ENCODE measurements at places on chromosomes 5 and 9.

DNA sequence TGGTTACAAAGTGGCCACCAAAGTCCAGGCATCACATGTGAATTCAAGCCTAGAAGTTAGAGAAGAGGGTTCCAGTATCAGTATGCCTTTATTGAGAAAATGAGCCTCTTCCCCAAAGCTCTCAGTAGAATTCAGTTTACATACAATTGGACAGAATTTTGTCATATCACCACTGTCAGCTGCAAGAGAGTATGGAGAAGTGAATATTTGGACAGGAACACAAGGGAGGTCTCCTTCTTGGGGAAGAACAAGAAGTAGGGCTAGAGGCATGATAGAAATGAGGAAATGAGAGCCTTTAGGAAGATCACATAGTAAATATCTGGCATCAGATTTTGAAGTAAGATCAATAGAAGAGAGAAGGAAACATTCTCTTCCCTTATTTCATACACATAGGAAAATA is 27.8 kb upstream of the VLDLR start:
- no peak for DNase-seq

GRCh38 chr5:16483361-16483760 is 17.8 kb upstream of the ZNF622 start:
- no peak for DNase-seq

DNA sequence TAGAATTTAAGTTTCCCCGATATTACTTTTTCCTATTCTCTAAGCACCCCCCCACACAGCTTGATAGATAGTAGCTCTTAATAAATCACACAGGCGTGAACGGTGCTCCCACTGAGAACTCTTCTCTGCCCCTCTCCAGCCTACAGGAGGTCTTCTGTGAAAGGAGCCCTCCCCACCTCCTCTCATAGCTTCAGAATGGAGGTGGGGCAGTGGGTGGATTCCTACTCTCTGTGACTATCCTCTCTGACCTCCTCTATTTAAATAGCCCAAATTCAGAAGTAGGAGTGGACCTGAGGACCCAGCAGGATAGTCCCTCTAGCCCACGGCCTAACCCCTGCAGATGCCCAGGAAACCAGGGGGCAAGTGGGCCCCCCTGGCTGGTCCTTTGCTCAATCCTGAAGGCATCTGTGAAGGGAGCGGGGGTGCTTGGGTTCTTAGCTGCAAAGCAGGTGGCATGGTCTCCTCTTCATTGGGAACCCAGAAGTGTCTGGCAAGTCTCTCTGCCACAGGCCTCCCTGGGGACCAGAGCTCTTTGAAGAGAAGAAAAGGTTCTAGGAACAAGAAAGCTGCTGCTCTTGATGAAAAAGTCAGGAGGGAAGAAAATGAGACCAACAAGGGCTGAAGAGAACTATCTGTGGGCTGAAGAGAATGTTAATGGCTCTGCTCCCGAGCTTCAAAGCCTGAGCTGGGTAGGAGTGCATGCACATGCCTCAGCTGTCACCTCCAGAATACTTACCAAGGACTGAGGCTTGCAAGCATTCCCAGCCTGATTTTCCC is 21.1 kb upstream of the HSPA9 start:
- DNase-seq, result no peak

GRCh38 chr5:150158170-150158949 is 2.7 kb upstream of the PDGFRB start:
- no peak for DNase-seq

GRCh38 chr9:83106263-83106662 is 43.3 kb upstream of the RASEF start:
- DNase-seq, result no peak

GRCh38 chr9:112422417-112423148 is 42.7 kb downstream of the HSDL2 start:
- no peak for DNase-seq

DNA sequence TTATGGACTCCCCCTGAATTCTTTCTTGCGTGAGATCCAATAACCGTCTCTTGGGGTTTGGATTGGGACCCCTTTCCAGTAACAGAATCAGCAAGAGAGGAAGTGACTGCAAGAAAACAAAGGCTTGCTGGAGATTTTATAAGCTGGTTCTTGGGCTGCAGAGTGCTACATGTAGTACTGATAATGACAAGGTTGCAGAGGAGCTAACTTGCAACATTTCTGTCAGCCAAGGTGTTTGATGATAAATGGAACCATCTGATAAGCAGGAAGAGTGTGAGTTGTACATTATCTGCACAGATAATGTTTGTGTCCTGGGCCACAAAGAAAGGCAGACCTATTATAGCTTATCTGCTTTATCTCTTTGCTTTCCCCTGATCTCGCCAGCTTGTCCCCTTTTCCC is 37.1 kb downstream of the DNAJB5 start:
- no peak for DNase-seq

- DNase-seq, result no peak
These were observed 347.9 kb downstream of the CDH9 start for GRCh38 chr5:26690511-26690910.

DNA sequence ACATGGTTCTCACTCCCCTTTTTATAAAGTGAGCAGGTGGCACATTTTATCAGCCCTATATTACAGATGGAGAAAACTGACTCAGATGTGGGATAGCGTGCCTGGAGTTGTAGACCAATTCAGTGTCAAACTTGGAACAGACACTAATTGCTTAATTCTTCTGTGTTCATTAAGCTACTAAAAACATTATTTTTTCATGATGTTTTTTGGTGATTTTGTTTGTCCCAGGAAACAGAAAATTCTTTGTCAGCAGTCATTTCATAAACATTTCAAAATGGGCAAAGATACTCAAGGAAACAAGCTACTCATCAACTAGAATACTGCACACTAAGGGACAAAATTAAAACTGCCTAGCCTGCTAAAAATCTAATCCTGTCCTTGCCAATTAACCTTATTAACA is 2.2 kb downstream of the ABHD17B start:
- no peak for DNase-seq

GRCh38 chr5:635306-636055 is 23.3 kb downstream of the CEP72 start:
- no peak for DNase-seq

DNA sequence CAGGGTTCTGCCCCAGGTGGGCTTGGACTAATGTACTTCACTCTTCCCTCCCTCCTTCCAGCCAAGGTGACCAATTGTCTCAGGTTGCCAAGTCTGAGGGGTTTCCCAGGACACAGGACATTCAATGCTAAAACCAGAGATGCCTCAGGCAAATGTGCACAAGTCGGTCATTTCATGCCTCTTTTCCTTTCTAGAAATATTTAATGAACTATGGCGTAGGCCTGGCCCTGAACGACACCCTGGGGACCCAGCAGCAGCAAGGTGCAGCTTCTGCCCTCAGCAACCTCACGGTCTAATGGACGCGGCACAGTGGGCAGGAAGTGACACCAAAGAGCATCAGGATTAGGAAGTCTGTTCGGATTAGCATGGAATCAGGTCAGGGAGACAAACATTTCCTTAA is 148.1 kb downstream of the MTX3 start:
- DNase-seq, result peak; percentile 10

GRCh38 chr5:131223751-131224386 is 40.0 kb upstream of the CDC42SE2 start:
- no peak for DNase-seq

DNA sequence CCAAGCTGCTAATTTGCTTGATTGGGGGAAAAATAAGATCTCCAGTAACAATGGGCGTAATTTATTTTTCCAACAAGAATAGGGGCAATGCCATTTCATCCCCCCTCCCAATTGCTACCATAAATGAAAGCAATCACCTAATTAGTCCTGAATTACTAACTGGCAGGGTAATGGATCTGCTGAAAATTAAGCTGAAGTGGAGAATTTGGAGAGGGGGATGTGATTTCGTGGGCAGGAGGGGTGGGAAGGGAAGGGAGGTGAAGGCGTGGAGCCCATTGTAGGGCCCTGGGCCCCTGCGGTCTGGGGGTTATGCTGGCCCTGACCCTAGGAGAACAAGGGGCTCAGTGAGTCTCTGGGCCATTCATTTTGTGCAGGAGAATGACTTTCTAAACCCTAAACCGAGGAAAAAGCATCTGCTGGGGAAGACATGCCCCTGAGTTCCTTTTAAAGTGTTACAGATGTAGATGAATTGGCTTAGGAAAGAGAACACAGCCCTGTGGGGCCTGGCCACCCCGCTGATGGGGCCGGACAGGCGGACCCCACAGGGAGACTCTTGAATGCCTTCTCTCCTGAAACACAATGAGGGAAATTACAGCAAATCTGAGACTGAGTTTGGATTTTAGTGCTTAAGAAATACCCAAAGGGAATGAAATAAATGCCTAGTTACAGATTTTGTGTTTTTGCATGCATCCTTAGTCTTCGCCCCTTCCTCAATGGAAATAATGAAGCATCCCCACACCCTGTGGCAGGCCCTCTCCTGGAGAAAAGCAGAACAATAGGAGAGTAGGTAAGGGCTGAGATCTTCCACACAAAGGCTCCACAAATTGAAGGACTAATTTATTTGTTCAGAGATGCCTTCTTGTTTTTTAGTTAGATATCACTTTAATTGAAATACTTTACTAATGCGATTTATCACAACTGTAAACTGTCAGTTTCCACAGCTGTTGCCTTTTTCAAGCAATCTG is 143.2 kb downstream of the PSAT1 start:
- no peak for DNase-seq

- no peak for DNase-seq
These were observed 184.3 kb downstream of the TSSK1B start for GRCh38 chr5:113250341-113250953.

- no peak for DNase-seq
These were observed 7.0 kb downstream of the DOLK start for GRCh38 chr9:128940271-128940921.

DNA sequence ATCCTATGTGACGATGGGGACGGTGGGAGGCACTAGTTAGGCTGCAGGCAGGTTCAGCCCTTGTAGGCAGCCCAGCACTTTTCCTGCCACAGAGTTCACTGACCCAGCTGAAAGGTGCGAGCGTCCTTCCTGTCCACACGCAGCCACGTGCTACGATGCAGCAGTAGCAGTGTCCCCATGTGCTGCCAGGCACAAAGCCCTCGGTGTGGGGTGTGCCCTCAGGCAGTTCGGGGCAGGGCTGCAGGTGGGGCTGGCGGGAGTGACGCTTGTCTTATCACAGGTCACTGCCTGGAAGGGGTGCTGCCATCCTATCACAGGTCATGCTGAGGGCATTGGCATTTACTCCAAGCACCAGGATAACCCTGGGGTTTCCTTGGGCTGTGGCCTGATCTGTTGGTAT is 46.8 kb upstream of the CLPTM1L start:
- DNase-seq, result no peak

GRCh38 chr5:72066705-72067107 is 40.6 kb upstream of the MAP1B start:
- no peak for DNase-seq

- DNase-seq, result peak; percentile 36
These were observed 73.4 kb upstream of the BOD1 start for GRCh38 chr5:173689737-173690360.

DNA sequence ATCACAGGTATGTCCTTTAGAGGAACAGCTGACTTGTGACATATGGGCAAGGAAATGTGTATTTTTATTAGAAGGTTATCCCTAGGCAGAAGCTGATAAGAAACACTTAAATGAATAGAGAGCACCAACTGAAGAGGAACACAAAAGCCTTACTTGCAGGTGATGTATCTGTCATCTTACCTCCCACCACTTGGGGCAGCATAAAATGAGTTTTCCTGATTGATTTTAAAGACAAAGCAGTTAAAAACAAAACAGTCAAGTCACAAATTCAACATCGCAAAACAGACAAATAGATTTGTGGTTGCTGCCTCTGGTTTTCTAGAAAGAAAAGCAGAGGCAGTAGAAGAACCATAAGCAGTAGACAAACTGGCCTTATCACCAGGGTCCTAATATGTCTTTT is 302.4 kb upstream of the ZNF462 start:
- DNase-seq, result no peak

DNA sequence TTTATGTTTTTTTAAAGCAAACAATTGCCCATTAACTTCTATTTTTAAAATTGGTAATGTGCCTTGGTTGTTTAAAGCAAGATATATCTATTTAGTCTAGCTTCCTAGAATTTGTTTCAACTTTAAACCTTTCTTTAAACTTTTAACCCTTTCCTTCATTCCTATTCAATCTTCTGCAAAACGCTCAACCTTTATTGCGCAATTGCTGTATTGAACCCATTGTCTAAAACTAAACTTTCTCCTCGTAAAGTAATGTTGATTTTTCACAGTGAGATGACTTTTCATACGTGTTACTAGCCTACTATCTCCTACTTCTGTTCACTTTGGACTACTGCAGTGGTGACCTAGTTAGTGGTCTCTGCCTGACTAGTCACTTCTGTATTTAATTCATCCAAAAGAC is 63.3 kb downstream of the SMC5 start:
- DNase-seq, result no peak

GRCh38 chr9:3969590-3970260 is 330.1 kb downstream of the GLIS3 start:
- no peak for DNase-seq

- no peak for DNase-seq
These were observed 989.8 kb downstream of the TLE1 start for GRCh38 chr9:80699511-80699998.

GRCh38 chr5:33944543-33945132 is 8.5 kb downstream of the RXFP3 start:
- DNase-seq, result no peak

DNA sequence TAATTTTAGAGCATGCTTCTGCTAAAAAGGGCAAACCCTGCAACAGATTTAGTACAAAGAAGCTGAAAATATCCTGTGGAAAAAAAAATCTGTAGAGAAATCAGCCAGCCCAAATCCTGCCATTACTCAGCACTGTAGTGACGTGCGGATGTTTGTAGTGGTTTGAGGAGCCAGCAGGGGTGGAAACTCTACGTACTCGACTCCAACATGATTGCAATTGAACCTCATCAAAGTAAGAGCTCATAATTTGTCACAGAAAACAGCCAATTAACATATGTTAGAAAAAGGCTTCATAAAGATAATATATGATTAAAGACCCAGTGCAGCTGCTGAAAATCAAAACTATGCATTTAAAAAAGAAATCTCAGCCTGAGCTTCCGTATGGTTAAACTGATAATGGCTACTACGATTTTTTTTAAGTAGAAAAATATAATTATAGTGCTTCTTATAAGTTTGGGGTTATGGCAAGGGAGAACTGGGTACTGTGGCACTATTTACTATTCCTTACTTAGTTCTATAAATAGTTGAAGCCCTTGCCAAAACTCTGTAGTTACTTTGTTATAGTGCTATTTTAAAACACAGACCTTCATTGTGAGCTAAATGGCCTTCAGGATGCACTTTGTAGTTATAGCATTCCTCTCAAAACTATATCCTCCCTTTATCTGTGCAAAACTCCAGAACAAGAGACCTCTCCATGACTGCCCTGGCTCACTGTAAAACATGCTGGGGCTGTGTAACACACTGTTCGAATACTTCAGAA is 49.4 kb downstream of the MEF2C start:
- no peak for DNase-seq

DNA sequence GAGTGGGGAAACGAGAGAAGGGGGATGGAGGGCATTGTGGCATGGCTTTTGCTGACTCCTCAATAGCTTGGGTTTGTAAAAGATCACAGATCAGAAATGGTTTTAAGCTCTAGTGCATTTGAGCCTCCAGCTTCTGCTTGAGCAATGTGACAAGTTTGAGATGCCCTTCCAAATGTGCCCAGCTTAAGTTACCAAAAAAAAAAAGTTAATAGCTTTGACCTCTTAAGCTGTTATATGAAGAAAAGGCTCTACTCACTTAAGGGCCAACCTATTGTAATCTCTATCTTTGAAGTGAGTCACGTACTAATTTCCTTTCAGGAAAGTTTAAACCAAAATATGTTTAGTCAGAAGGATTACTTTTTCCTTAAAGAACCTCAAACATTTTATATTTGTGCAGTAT is 428.8 kb upstream of the ACTBL2 start:
- DNase-seq, result no peak

GRCh38 chr9:135109650-135110049 is 22.2 kb downstream of the OLFM1 start:
- no peak for DNase-seq
